T-helper 2 cell (primary cell): ENCODE measurements at places on chromosomes 2 and 18.

DNA sequence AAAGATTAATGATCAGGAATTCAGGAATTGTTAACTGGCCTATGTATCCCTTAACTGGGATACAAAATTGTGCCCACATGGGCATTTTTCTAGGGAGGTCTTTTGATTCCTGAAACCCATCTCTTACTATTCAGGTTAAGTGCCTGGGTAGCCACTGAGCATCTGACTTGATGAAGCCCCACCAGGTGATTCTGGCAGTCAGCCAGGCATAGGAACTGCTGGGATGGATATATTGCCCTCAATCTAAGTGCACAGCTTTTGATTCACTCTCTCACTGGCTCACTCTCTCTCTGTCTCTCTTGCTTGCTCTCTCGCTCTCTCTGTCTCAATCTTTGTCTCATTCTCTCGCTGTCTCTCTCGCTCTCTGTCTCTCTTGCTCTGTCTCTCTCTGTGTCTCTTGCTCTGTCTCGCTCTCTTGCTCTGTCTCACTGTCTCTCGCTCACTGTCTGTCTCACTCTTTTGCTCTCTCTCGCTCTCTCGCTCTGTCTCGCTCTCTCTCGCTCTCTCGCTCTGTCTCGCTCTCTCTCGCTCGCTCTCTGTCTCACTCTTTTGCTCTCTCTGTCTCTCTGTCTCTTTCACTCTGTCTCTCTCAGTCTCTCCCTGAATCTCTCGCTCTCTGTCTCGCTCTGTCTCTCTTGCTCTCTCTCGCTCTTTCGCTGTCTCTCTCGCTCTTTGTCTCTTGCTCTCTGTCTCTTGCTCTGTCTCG lies 22.3 kb downstream of the INPP1 start:
- DNase-seq: no peak

- no peak for DNase-seq
Observed at GRCh38 chr2:71556692-71557250, 103.4 kb downstream of the DYSF start.

DNA sequence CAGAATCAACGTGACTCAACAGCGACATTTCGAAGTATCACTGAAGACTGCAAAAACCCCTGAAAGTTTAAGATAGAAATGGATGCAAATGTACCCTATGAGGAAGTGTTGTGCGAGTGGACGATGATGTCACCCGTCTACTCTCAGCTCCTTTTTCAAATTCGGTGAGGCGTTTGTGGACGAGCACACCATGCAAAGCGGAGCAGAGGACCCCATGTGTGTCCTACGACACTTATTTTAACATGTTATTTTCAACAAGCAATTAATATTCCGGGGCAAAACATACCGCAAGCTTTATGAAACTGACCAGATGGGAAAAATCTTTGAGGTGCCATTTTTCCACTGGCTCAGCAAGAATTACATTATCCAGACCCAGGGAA lies 2.0 kb downstream of the PXDN start:
- no peak for DNase-seq

GRCh38 chr2:45276914-45277313 lies 267.7 kb upstream of the SIX2 start:
- DNase-seq: no peak

- no peak for DNase-seq
Observed at GRCh38 chr2:74450570-74451190, 4.2 kb upstream of the INO80B start.

GRCh38 chr2:115294999-115295398 lies 852.6 kb downstream of the DPP10 start:
- no peak for DNase-seq

GRCh38 chr2:11009891-11010290 lies 98.2 kb downstream of the KCNF1 start:
- DNase-seq: no peak

DNA sequence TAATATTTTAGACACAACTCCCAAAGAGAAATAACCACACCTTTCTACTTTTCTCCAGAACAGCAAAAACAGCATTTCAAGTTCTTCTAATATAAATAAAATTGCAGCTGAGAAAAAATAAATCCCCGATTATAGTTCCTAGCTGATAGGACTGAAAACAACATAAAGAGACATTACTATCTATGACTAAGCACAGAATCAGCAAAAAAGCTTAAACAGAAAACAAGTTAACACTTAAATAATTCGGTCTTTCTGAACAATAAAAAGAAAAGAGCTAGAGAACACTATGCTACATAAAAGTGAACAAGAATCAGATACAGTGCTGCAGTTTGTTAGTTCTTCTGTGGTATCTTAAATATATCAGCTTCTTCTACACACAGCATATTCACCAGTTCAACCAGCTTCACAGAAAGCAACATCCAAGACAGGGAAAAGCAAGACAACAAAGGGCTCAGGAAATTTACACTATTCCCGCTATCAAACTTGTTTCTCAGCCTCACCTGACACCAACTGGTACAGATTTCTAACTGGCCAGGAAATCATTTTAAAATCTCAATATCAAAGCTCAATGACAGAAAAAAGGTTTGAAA lies 28.6 kb downstream of the FEZ2 start:
- DNase-seq: no peak

- DNase-seq: no peak
Observed at GRCh38 chr2:78757191-78757590, 268.3 kb upstream of the REG3G start.

- DNase-seq: no peak
Observed at GRCh38 chr18:49730951-49731391, 82.4 kb downstream of the ACAA2 start.

- no peak for DNase-seq
Observed at GRCh38 chr2:8541636-8542035, 140.2 kb upstream of the ID2 start.

- DNase-seq: no peak
Observed at GRCh38 chr2:46984040-46984439, 68.4 kb upstream of the MCFD2 start.

GRCh38 chr2:25964891-25965290 lies 17.4 kb downstream of the KIF3C start:
- DNase-seq: no peak

- no peak for DNase-seq
Observed at GRCh38 chr2:2464643-2465042, 133.6 kb upstream of the MYT1L start.

- DNase-seq: no peak
Observed at GRCh38 chr2:210686401-210686800, 130.0 kb downstream of the CPS1 start.

- no peak for DNase-seq
Observed at GRCh38 chr18:79857082-79857671, 59.4 kb downstream of the KCNG2 start.

GRCh38 chr2:208984376-208985090 lies 439.3 kb upstream of the MAP2 start:
- DNase-seq: no peak

DNA sequence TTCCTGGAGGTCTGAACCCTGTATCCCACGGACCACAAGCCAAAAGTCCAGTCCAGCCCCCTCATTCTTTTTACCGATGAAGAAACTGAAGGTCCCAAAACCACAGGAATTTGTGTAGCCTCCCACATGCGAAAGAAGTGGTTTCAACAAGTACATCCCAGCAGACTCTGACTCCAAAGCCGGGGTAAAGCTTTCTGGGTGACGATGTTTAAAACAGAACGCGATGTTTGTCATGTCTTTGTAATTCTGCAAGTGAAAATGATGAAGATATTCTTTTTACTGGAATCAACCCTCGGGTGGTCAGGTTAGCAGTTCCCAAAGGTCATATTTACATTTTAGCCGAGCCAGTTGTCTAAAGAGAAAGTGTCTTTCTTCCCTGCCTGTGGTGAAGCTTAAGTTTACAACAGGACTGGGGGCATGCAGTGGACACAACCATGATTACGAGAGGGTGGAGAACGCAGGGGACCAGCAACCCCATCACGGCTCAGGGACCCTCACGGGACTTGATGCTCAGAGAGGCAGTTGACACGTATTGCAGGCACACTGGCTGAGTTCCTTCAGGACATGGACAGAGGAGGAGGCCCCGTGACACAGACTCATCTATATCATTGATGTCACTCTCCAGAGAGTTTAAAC lies 17.8 kb upstream of the TMEM131 start:
- DNase-seq: no peak

GRCh38 chr2:212970132-212970531 lies 181.3 kb downstream of the IKZF2 start:
- no peak for DNase-seq

DNA sequence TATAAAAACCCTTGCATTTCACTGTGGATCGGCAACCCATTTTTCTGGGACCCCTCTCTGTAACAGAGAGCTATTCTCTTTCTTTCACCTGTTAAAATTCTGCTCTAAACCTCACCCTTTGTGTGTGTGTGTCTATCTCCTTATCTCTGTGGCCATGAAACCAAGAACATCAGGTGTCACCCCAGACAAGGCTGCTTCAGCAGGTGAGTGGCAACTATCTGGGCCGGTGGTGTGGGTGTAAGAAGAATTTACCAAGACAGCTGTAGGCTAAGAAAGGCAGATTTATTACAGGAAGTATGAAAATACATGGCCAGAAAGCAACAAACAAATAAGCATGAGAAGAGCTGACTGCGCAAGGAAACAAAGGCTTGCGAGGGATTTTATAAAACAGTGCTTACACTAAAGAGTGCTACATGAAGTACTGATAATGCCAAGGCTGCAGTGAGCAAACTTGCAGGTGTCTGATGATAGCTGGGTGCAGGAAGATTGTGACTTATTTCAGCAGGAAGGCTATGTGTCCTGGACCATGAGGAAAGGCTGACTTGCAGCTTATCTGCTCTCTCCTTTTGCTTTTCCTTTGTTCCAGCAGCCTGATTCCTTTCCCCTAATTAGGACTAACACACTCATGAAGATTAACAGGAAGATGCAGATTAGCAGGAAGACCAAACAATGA lies 421.1 kb downstream of the PTH2R start:
- DNase-seq: no peak

DNA sequence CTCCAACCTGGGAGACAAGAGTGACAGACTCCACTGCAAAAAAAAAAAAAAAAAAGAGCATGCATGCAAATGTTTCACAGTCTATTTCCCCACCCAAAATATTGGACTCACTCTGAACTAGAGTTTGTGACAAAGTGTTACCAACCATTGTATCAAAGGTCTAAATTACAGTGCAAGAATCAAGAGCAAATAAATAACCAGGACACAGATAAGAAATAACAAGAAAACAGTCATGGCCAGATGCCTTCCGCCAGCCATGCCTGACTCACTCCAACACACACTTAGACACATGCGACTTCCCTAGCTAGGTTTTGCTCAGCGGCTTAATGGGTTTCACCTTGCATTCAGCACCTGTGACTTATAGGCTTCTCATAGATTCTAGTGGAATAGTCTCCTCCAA lies 62.8 kb downstream of the CYB5A start:
- DNase-seq: no peak

- no peak for DNase-seq
Observed at GRCh38 chr2:79782576-79783452, 270.0 kb downstream of the CTNNA2 start.

DNA sequence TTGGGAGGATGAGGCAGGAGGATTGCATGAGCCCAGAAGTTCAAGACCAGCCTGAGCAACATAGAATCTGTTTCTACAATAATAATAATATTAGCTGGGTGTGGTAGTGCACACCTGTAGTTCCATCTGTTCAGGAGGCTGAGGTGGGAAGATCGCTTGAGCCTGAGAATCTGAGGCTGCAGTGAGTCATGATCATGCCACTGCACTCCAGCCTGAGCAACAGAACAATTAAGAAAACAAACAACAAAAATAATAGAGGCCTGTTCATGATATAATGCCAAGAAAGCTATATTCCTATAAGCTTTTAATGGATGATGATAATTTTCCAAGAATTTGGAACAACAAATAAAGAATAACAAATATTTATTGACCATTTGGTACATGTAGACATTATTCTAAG lies 6.9 kb upstream of the CCBE1 start:
- no peak for DNase-seq

DNA sequence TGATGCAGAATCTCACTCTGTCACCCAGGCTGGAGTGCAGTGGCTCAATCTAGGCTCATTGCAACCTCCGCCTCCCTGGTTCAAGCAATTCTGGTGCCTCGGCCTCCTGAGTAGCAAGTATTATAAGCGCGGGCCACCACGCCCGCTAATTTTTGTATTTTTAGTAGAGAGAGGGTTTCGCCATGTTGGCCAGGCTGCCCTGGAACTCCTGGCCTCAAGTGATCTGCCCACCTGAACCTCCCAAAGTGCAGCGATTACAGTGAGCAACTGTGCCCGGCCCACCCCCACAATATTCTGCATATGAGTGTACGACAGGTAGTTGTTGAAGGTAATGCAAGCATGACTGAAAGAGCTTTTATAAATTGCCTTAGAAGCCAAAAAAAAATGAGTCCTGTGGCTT lies 1.2 kb downstream of the WDR75 start:
- DNase-seq: peak; percentile 16

DNA sequence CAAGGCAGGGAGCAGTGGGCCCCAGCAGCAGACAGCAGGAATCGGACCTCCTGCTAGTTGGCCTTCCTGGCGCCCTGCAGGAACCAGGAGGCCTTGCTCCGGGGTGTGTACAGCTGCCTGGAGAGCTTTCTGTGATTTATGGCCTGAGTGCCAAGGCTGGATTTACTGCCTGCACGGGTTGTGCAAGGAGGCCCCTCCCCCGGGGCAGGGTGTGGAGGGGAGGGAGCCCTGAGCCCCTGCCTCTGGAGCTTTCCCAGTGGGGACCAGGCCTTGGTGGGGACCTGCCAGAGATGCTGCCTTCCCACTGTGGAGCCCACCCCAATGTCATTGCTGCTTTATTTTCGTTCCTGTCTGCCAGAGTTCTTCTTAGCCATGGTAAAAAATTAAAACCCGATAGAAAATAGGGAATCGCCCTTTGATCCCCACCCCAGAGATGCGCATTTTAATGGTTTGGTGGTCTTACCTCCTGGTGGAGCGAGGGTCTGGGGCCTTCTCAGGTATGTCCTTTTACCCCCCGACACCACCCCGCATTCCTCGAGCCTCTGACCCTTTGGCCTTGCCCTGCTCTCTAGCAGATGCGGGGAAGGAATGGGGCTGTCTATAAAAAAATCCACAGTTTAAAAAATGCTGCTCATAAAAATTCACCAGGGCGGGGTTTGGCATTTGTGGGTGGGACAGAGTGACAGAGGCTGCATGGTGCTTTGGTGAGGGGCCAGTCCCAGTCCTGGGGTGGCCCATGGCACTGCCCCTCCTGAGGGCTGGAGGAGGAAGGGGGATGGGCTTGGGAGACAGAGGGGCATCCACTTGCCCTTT lies 6.9 kb upstream of the RALB start:
- DNase-seq: no peak

GRCh38 chr2:7969756-7970515 lies 711.9 kb upstream of the ID2 start:
- no peak for DNase-seq

DNA sequence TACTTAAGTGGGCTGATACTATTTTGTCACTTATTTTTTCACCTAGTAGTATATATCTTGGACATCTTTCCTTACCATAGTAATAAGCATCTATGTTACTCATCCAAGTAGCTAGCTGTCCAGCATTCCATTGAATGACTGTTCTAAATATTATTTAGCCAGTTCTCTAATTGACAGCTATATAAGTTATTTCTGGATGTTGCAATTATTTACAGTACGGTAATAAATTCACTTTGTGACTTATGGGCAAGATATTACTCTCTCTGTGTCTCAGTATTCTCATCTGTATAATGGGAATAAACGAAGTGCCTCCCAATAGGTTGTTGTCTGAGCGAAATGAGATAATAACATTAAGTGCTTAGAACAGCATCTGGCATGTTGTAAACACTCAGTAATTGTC lies 46.6 kb upstream of the AGAP1 start:
- no peak for DNase-seq
